Stimulated activated CD8-positive, alpha-beta memory T cell treated with anti-CD3 and anti-CD28 coated beads, Interleukin-2, amount 100 ng/mL, for 48 hours (primary cell): ENCODE measurements at places on chromosomes 4 and X.

DNA sequence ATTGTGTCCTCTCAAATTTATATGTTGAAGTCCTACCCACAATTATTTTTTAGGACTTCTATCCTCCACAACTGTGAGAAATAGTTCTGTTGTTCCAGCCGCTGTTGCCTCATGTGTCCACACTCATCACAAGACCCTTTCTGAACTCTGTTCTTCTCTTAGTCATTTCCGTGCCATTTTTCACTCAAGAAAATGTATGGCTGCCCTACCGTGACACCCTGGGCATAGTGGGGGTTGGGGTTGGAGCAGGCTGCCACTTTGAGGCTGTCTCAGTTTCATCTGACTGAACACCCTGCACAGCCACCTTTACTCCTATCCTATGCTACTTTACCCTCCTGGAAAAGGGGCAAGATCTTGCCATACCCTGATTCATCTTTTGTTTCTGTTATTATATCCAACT lies 319.1 kb downstream of the TENM3 start:
- no peak for DNase-seq

- no peak for DNase-seq
Observed at GRCh38 chr4:49516796-49517195, 530.7 kb downstream of the CWH43 start.

DNA sequence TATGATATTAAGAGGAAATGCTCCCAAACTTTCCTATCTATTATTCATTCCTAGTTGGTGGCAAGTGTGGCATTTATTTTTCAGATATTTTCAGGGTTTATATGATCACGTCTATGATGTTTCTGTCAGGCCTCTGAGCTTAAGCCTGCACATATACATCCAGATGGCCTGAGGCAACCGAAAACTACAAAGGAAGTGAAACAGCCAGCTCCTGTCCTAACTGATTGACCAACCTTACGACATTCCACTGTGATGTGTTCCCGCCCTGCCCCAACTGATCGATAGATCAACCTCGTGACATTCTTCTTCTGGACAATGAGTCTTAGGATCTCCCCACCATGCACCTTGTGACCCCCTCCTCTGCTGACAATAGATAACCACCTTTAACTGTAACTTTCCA lies 67.6 kb upstream of the CTSO start:
- no peak for DNase-seq

GRCh38 chrX:79138658-79139241 lies 5.7 kb upstream of the GPR174 start:
- no peak for DNase-seq

DNA sequence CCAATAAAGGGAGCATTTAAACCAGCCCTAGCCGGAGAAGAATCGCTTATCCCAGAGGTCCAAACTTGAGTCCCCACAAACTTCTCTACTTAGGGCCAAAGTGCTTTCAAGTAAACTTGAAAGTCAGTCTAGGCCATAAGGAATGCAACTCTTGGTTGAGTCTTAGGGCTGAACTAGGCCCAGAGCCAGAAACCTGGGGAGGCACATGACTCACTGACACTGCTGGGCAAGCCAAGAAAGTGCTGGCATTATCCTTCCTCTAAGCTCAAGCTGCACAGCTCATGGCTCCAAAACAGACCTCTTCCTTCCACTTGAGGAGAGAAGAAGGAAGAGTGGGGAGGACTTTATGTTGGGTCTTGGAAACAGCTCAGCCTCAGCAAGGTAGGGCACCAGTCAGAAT lies 1257.3 kb upstream of the DIAPH2 start:
- DNase-seq: no peak

- DNase-seq: no peak
Observed at GRCh38 chr4:98653890-98654867, 4.2 kb downstream of the TSPAN5 start.

GRCh38 chr4:125359960-125360634 lies 45.3 kb downstream of the FAT4 start:
- no peak for DNase-seq

DNA sequence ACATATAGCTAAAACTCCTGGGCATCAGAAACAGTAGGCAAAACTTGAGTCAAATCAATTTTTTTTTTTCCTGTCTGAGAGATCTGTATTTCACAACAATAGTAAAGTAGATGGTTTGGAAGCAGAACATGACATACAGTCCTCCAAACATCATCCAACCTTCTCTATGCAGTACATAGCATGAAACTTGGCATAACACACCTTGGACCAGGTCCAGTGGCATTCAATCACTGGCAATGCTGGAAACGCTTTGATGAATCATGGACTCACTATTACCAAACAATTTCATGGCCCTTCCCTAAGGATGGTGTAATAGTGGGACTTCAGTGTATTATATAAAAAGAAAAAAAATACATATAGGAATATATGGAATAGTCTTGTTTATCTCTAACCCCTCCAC lies 154.6 kb downstream of the FMR1NB start:
- no peak for DNase-seq

DNA sequence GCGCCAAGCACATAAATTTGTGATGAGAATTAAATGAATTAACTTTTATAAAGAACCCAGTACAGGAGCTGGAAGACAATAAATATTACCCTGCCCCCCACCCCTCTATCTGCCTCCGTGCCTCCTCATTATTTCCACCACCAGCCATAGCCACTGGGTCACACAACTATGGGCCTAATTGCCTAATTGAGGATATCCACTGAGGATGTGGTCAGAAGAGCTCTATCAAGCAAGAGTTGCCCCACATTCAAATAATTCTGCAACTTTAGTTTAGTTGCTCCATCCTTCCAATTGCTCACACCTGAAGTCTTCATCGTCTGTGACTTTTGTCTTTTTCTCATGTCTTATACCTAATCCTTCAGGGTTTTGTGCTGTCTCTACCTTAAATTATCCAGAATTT lies 9.5 kb upstream of the CXCL8 start:
- DNase-seq: no peak

DNA sequence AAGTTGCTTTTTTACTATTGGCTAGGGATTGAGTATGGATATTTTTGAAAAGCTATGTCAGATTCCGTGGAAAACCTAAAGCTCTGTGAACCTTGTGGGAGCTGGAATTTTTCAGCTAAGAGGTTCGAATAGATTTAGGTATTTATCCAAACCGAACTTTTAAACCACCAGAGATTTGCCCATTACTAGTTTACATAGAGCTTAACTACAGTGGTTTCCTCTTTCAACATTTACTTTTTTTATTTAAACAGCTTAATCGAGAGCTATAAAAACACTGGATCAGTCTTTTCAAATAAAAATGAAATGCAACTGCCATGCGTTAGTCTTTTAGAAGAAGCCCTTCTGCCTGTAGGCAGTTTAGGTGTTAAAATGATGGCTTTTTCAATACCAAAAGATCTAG lies 377.0 kb downstream of the RPA4 start:
- DNase-seq: no peak

GRCh38 chrX:154430916-154431315 lies 2.4 kb downstream of the ATP6AP1 start:
- DNase-seq: no peak

DNA sequence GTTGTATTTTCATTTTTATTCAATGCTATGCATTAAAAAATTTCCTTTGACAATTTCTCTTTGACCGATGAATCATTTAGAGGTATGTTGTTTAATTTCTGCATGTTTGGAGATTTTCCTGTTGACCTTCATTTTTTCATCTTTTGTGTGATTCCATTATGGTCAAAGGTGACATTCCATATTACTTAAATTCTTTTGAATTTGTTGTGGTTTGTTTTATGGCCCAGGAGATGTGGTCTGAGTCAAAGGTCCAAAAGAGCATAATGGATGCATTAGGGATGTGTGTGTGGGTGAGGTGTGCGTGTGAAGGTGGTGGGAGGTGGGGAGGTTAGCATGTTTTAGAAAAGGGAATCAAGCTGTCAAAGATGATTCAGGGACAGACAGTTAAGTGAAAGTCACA lies 76.0 kb upstream of the GIMD1 start:
- no peak for DNase-seq

GRCh38 chr4:182277377-182277776 lies 34.2 kb downstream of the TENM3 start:
- DNase-seq: no peak

GRCh38 chrX:3638280-3638873 lies 75.1 kb downstream of the PRKX start:
- DNase-seq: no peak

DNA sequence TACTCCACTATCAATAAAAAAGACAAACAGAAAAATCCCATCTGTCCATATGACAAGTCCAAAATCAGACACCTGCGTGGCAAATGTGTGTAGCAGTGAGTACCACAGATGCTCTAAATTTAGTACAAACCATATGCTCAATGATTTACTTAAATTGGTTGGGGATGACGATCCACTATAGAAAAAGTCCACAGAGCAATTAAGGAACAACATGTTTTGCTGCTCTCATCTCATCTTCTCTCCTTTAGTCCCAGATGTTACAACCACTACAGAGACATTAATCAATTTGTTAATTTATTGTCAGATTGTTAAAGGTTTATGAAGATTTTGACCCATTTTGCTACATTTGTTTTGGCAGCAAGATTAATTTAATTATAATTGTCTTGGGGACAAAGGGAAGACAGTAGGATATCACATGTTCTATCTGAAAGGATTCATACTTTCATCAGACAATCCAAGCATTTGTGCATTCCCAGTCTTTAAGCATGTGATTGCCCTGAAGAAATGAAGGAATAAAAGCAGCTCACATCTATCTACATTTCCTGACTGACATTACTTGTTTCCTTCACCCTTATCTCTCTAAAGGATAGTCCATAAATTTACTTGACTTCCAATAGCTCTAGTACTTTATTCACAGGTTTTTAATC lies 2268.1 kb downstream of the PCDH7 start:
- DNase-seq: no peak

GRCh38 chr4:155495572-155496293 lies 119.0 kb upstream of the MAP9 start:
- no peak for DNase-seq

- DNase-seq: no peak
Observed at GRCh38 chr4:83974111-83974780, 438.3 kb downstream of the GPAT3 start.

GRCh38 chr4:13535708-13536361 lies 8.5 kb downstream of the NKX3-2 start:
- DNase-seq: no peak

GRCh38 chrX:150692831-150693724 lies at the start of gene MTMR1:
Gene MTMR1 (plus strand): TSS chrX:150693396. CDS start chrX:150693531, 135 bp downstream.
- no peak for DNase-seq

GRCh38 chr4:42144028-42144427 lies 8.4 kb downstream of the BEND4 start:
- DNase-seq: no peak

DNA sequence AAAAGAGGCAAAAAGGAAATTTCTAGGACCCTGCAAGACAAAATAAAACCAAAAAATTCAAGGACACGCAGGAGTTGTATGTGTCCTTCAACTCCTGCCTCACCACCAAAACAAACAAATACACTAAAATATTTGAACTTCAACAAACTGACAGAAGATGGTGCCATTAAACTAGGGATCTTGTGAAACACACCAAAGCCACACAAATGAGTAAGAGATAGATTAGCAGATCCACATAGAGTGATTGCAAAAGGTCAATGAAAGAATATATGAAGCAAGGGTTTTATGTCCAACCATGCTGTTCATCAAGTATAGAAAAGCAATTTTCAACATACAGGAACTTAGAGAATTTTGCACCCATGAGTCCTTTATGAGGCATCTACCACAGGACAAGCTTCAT lies 40.1 kb upstream of the SCML1 start:
- no peak for DNase-seq

- DNase-seq: no peak
Observed at GRCh38 chrX:15310117-15310516, 5.3 kb downstream of the ASB11 start.

DNA sequence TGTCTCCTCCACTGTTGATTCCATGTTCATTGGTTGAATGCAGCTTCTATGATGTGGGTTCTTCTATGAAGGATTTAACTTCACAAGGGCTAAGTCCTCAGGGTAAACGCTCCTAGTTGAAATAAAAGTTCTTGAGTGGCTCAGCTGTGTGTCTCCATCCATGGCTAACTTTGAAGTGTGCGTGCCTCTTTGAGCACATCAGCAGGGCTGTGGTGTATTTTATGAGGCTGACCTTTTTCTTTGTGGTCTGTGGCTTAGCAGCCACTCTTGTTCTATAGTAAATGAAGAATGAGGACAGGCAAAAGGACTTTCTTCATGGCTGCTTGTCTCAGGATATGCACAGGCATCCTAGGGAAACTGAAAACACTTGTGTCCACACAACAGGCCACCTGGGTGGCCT lies 88.5 kb downstream of the KIT start:
- no peak for DNase-seq

DNA sequence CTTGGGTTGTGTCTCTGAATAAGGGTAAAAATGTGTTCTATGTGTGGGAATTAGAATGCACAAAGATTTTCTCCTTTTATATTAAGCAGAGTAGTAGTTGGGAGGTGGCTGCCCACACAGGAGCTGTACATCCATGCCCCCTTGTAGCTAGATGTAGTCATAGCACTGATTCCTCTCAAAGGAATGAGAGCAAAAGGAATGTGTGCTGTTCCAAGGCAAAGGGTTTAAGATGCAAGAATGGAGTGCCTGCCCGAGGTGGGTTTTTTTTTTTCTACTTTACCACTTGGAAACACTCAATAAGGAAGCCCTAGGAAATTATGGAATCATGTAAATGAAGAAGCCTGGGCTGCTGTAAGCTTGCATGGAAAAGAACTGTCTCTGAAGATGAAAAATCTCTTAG lies 2183.2 kb upstream of the AGA start:
- no peak for DNase-seq

DNA sequence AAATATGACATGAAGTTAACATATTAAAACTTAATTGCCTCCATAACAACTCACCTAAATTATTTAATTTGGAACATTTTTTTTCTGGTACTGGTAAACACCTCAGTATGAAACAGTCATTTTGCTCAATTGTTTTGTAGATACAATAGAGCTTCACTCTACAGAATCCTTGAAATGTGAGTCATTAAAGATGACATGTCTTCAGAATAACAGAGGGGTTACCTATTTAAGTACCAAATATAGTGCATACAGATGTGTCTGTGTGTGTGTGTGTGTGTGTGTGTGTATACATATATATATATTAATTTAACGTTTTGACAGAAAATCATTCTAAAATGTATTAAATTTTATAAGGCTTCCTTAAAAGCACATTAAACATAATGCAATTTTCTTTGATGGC lies 297.6 kb downstream of the INPP4B start:
- no peak for DNase-seq

GRCh38 chrX:24777660-24778059 lies 83.9 kb downstream of the POLA1 start:
- no peak for DNase-seq

- no peak for DNase-seq
Observed at GRCh38 chr4:22434895-22435294, 81.0 kb downstream of the ADGRA3 start.

GRCh38 chr4:32423267-32423666 lies 1703.1 kb downstream of the PCDH7 start:
- no peak for DNase-seq

DNA sequence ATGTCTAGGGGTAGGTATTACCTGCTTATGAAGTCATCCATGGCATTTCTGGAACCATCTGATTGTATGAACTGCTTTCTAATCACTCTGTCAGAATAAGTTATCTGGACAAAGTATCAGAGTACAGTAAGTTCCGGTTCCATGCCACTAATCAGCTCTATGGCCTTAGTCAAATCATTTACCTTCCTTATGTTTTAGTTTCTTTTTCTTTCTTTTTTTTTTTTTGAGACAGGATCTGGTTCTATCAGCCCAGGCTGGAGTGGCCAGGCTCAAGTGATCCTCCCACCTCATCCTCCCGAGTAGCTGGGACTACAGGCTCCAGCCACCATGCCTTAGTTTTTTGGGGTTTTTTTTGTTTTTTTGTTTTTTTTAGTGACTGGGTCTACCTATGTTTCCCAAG lies 11.5 kb downstream of the XIAP start:
- DNase-seq: no peak

GRCh38 chr4:155081222-155081621 lies 127.2 kb upstream of the NPY2R start:
- DNase-seq: no peak
